Liver (tissue), 10 donors: ENCODE measurements at places on chromosomes 11 and 22. TPM values are rescaled to one million over a fixed set of nuclear protein-coding genes. Genes with fewer than 3 reads are reported as not detected.

WEE1 gene
- total RNA-seq, result 8.9 TPM

OR10G4 gene
- not detected for total RNA-seq

ACP2 gene
- 81.7 TPM for total RNA-seq

PGA5 gene
- not detected for total RNA-seq

MRGPRX3 gene
- not detected for total RNA-seq

OR5A1 gene
- not detected for total RNA-seq

ZNF280A gene
- not detected for total RNA-seq

IL18 gene
- 3.8 TPM for total RNA-seq

OR51M1 gene
- not detected for total RNA-seq

OR52W1 gene
- not detected for total RNA-seq

MAJIN gene
- not detected for total RNA-seq

STARD10 gene
- total RNA-seq, result 176 TPM

PPP6R2 gene
- 51.7 TPM for total RNA-seq
